ENCODE measurements at places on chromosomes 16 and 17.

GRCh38 chr17:5821803-5822202 lies 237.5 kb upstream of the NLRP1 start:
- DNase-seq, result no peak

DNA sequence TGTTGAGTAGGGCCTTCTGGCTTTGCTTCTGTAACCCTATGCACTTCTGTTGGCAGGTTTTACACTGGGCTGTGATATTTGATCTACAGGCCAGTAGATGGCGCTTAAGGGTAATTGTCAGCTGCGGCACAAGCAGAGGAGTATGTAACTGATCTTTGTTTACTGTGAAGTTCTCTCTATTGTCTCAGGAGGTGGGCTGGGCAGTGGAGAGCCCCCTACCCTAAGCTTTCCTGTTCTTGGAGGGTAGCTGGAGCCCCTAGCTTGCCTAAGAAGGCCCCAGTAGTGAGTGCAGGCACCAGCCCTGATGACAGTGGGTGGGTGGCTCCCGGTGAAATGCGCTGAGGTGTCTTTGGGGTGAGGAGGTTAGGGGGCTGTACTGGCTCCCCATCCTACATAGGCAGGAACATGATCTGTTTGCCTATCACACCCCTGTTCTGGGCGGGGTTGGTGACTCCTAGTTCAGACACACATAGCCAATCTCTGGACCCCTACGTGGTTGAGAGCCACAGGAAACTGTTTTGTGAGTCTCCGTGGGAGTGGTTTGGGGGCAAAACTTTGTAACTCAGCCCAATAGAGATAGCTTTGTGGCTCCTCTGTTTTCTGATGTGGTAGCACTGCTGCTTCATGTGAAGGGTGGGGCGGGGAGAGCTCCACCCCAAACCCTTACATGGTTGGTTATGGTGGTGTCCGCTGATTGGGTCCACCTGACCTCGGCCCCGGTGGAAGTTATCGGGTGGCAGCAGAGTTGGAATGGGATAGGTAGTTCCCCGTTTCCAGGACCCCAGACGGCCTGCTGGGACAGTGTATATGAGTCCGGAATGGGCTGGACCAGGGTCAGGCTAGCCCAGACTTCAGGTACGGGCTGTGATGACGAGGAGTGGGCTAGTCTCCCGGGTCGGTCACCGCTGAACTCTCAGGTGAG lies 60.4 kb downstream of the SLFN11 start:
- DNase-seq, result peak; percentile 87

- DNase-seq, result no peak
Observed at GRCh38 chr16:79114759-79115158, 485.8 kb downstream of the MAF start.

GRCh38 chr16:30557707-30557956 lies 542 bp downstream of the ZNF764 start:
- DNase-seq, result no peak

- peak; percentile 38 for DNase-seq
Observed at GRCh38 chr17:34706029-34706428, 126.6 kb downstream of the TMEM132E start.

GRCh38 chr17:21113049-21113690 lies 13.6 kb upstream of the DHRS7B start:
- DNase-seq, result peak; percentile 51

- DNase-seq, result no peak
Observed at GRCh38 chr17:75365009-75365930, 40.2 kb downstream of the GRB2 start.

DNA sequence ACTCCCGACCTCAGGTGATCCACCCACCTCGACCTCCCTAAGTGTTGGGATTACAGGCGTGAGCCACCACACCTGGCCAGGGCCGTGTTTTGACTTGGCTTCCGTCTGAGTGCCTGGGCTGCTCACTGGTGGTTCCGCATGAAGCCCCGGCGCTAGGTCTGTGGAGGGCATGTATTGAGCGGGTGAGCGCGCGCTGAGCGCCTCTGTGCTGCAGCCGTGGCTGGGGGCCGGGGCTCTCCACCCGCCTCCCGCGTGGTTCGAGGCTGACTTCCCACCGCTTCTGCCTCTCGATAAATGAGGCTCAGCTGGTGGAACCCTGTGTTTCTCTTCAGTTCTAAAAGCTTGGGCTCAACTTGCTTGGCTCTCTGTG lies 38.9 kb upstream of the ATP2A3 start:
- DNase-seq, result no peak

DNA sequence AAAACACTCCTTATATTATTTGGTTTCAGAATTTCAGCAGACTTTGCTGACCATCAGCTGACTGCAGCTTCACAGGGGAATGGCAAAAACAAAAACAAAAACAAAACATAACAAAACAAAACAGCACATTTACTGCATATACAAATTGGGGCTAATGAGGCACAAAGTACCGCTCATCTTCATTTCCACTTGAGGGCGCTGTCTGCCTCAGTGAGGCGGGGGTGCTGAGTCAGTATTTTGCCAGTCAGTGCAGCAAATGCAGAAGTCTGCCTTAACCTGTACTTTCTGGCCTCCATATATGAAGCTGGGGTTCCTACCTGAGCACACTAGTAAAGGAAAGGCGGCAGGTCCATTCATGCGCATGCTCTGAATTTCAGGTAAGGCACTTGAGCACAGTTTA lies 13.5 kb upstream of the DYNLRB2 start:
- DNase-seq, result peak; percentile 66

DNA sequence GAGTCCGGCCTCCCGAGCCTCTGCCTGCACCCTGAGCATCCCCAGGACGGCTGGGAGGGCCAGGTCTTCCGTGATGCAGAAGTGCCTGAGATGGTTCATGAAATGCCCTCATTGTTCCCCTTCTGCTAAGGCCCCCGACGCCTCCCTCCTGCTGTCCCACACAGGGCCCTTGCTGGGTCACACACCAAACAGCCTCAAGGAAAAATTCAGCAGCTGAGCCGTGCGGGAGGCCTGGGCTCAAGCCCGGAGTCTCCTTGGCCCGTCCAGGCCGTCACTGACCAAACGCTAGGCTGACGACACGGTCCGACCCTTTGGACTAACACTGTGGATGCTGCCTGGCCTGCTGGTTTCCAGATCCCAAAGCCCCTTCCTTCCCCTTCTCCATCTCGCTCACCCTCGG lies 90.2 kb downstream of the RTN4RL1 start:
- DNase-seq, result no peak

GRCh38 chr17:32756696-32757095 lies 120.2 kb downstream of the MYO1D start:
- DNase-seq, result no peak

DNA sequence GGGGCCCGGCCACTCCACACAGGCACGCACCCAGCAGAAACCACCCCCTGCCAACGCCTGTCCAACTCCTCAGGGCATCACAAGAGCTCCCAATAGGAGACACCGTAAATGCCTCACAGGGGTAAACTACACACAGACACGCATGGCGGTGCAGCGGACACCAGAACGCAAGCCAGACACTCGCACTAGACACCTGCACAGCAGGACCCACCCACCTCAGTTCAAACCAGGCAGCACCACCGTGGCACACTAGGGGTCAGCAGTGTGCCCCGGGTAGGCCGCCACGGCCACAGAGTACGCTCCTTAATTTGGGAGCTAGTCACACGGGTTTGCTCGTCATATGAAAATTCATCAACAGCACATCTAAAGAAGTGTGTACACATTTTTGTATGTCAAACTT lies 3.4 kb downstream of the SLC38A10 start:
- DNase-seq, result peak; percentile 76

- DNase-seq, result no peak
Observed at GRCh38 chr17:72351884-72352346, 231.1 kb downstream of the SOX9 start.

DNA sequence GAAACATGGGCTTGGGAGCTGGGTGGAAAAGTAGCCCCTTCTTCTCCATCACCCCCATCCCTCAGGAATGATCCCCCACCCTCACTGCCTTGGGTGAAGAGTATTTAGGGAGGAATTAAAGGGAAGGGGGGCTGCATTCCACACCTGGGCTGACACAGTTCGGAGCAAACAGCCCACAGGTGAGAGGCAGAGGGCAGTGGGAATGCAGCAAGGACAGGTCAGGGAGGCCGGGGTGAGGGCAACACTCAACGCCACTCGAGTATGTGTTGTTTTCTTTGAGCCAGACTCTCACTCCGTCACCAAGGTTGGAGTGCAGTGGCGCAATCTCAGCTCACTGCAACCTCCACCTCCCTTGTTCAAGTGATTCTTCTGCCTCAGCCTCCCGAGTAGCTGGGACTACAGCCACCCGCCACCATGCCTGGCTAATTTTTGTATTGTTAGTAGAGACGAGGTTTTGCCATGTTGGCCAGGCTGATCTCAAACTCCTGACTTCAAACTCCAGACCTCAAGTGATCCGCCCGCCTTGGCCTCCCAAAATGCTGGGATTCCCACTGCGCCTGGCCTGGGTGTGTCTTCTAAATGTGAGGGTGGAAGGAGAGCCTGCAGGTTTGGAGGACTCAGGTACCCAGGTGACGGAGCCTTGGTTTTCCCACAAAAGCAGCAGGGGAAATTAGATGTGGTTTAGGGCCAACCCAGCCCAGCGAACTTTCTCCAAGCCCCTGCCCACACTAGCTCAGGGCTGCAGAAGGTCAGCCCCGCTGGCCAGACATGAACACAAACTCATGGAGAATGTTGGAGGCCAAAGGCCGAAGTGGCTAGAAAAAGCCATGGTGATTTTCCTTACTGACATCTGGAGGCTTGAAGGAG lies 21.2 kb upstream of the ITGA3 start:
- DNase-seq, result no peak

DNA sequence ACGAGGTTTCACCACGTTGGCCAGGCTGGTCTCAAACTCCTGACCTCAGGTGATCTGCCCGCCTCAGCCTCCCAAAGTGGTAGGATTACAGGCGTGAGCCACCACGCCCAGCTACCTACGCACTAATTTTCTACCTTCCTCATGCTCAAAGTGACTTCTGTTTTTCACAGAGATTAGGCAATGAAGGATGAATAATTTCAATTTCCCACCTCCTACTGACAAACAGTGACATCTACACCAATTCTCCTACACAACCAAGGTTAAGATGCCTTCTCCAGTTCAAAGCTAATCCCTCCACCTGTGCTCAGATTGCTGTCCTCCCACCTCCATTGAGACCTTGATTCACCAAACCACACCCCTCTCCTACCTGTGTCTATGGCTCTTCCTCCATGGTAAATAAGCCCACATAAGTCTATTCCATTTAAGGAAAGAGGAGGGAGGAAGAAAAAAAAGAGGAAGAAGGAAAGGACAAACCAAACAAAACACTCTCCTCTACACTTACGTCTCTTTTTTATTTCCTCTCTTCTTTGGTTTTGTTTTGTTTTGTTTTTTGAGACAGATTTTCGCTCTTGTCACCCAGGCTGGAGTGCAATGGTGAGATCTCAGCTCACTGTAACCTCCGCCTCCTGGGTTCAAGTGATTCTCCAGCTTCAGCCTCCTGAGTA lies 5.5 kb upstream of the MED11 start:
- DNase-seq, result peak; percentile 57

DNA sequence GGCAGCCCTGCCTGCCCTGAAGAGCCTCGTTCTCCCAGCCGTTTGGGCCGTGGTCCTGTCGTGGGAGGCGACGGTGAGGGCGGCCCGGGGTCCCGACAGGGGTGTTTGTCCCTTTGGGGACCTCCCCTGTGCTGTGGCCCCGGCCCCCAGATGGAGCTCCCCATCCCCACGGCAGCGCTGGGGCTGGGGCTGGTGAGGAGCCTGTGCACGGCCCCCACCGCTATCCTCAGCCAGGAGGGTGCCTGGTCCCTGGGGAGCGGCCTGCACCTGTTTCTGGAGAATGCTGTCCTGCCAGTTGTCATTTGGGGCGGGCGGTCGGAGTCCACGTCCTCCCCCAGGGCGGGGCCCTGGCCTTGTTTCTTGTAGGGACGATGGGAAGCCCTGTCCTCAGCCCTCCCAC lies 6.6 kb downstream of the CAPN15 start:
- no peak for DNase-seq

DNA sequence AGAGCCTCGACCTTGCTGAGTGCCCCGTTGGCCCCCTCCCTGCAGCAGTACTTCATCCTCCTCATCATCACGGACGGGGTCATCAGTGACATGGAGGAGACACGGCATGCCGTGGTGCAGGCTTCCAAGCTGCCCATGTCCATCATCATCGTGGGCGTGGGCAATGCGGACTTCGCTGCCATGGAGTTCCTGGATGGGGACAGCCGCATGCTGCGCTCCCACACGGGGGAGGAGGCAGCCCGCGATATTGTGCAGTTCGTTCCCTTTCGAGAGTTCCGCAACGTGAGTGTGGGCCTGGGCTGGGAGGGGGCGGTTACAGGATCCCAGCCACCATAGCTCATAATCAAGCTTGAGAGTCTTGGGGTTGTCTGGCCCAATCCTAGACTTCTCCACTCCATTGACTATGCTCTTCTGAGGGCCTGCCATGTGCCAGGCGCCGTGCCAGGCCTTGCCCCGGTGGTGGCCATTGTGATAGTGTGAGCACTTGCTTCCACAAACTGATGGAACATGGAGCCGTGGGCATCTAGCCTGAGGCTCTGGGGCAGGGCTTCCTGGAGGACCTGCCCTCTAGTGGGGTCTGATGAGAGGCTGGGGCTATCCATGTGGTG lies 39.7 kb downstream of the PSME3IP1 start:
- peak; percentile 60 for DNase-seq

DNA sequence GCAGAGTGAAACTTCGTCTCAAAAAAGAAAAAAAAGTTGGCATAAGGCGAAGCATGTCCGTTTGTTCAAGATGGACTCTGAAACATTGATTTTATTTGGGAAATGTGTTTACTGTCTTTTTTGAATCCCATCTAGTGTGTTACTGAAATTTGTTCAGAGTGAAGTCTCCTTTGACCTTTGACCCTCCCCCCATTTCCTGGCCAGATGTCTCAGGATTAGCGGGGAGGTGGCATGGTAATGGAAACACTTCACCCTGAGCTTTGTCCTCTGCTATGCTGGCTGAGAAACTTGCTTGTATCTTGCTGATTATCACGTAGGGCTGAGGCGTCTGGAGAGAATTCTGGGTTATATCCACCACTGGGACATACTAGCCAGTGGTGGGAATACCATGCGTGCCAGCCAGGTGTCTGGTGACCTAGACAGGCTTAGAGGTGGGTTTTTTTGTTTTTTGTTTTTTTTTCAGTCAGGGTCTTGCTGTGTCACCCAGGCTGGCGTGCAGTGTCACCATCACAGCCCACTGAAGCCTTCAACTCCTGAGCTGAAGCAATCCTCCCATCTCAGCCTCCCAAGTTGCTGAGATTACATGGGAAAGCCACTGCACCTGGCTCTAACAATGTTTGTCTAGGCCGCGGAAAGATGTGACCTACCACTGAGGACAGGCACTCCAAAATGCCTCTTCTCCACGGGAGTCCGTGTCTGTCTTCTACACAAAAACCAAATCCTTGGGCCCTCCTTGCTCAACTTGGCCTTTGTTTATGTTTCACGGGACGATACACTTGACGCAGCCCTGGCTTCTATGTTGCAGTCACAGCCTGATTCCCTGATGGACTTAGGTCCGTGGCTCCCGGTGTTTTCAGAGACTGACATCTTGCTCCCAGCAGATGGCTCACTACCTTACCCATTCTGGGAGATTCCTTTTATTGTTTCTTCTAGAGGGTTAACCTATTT lies 6.6 kb upstream of the GALK1 start:
- no peak for DNase-seq

- peak; percentile 81 for DNase-seq
Observed at GRCh38 chr16:29848420-29849297, 14.4 kb downstream of the CDIPT start.

DNA sequence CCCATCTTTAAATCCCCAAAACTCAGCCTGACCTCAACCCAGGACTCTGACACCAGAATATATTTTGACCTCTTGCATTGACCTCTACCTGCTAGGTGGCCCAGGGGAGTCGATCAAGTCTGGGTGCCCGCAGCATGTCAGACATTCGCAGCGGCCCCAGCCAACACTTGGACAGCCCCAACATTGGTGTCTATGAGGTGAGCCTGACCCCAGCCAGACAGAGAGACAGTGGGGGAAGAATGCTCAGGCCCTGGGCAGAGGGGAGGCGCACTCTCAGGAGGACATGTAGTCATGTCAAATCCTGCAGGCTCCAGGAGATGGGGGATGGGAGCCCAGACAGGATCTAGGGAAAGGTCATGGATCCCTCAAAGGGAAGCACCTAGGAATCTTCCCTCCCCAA lies 5.4 kb downstream of the GUCY2D start:
- DNase-seq, result no peak

Data from NB4 (cell line).